Posterior vena cava (tissue), 2 donors: ENCODE measurements at places on chromosomes 5 and 9.
A peak's percentile ranks its signal among the peaks of the same experiment; 100 is the strongest.

DNA sequence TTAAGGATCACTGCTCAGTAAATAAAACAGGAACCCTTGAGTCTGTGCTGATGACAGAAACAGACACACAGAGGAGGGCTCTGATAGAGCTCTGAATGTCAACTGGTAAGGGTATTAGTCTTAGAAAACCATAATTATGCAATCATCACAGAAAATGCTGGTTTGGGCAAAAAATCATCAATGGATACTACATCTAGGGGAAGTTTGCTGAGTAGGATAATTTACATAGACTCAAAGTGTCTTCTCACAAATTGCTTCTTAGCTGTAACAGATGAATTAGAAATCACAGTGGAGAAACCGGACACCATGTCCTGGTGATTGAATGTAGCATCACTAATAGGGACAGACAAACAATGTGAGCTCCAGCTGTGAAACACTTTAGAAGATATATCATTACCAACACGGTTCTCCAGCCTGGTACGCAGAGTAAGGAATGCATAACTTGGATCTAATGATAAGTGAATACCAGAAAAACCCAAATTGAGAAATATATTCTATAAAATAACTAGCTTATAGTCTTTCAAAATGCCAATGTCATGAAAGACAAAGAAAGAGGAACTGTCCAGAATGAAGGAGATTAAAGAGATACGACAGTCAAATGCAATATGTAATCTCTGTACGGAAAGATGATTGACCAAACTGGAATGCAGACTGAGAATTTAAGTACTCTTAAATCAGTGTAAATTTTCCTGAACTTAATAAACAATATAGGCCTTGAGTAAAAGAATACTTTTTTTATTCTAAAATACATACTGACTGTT, 17.3 kb downstream of the CHD1 start:
- no peak for DNase-seq

GRCh38 chr9:125990793-125991220, 243.6 kb downstream of the PBX3 start:
- peak; percentile 62 for DNase-seq

DNA sequence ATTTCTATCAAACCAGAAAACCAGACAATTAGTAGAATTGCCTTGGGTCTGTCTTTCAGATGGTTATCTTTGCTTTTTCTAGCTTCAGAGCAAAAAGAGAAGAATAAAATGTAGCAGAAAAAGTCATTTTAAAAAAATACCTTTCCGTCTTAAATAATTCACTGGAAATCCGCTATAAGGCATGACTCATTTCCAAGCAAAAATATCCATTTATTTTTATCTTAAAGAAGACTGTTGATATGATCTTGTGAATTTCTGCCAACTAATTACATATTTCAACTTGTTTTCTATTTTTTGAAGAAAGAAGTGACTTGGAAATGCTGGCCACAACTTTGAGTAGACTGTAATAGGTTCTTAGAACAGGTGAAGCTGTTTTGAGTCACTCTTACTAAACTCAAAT, 83.7 kb downstream of the VCAN start:
- DNase-seq = no peak

GRCh38 chr5:134510970-134511795, 14.3 kb upstream of the JADE2 start:
- peak; percentile 43 for DNase-seq

GRCh38 chr5:92081958-92082712, 699.0 kb upstream of the ARRDC3 start:
- DNase-seq = no peak

DNA sequence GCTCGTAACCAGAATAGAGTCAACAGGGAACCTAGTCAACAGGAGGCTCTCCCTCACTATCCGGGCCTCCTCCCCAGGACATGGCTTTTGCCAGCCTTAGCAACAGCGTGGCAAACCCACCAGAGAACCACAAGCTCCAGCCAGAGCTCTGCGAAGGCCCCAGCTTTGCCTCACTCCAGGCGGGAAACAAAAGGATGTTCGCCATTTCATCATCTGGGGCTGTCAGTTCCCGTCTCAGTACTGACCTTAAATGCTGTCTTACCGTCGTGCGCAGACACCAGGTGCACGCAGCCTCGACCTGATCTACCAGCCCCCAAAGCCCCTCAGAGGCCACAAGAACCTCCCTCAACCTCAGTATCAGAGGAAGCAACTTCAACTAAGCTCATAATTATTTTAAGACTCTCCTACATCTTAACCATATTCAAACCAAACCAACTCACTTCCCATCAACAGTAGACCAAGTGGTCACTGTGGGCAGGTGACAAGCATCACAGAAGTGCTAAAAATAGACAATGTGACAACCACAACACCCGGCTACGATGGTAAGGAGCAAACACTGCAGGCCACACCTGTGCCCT, 71.4 kb downstream of the SEMA4D start:
- DNase-seq = no peak

- DNase-seq = no peak
Measured at GRCh38 chr5:116861666-116862065, 287.0 kb upstream of the SEMA6A start.

DNA sequence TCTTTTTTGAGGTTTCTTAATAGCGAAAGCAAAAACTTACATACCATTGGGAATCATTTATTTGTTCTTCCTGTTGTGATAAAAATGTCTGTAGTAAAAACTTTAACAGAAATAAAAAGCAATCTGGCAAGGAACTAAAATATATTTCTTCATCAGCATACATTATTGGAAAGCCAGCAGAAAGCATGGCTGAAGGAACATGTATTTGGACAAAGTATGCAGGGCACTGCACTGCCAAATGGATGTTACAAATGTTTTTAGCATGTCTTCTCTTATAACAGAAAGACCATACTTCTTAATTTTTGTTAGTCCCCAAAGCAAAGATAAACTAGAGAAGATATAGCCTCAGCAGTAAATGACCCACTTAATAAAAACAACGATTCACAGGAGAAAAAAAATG, 80.5 kb downstream of the SMIM15 start:
- DNase-seq = no peak

DNA sequence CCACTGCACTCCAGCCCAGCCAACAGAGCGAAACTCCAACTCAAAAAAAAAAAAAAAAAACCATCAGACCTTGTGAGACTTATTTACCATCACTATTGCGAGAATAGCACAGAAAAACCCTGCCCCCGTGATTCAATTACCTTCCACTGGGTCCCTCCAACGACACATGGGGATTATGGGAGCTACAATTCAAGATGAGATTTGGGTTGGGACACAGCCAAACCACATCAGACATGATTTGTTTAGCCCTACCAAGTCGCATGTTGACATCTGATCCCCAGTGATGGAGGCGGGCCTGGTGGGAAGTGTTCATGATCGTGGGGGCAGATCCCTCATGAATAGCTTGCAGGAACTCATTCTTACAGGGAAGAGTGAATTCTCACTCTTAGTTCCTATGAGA, 26.6 kb downstream of the MYO10 start:
- no peak for DNase-seq

GRCh38 chr5:177471610-177472356, 1.7 kb downstream of the DBN1 start:
- no peak for DNase-seq

GRCh38 chr9:94813379-94813778, 86.9 kb downstream of the AOPEP start:
- DNase-seq = no peak

- peak; percentile 45 for DNase-seq
Measured at GRCh38 chr9:93190656-93191353, 6.9 kb downstream of the WNK2 start.

DNA sequence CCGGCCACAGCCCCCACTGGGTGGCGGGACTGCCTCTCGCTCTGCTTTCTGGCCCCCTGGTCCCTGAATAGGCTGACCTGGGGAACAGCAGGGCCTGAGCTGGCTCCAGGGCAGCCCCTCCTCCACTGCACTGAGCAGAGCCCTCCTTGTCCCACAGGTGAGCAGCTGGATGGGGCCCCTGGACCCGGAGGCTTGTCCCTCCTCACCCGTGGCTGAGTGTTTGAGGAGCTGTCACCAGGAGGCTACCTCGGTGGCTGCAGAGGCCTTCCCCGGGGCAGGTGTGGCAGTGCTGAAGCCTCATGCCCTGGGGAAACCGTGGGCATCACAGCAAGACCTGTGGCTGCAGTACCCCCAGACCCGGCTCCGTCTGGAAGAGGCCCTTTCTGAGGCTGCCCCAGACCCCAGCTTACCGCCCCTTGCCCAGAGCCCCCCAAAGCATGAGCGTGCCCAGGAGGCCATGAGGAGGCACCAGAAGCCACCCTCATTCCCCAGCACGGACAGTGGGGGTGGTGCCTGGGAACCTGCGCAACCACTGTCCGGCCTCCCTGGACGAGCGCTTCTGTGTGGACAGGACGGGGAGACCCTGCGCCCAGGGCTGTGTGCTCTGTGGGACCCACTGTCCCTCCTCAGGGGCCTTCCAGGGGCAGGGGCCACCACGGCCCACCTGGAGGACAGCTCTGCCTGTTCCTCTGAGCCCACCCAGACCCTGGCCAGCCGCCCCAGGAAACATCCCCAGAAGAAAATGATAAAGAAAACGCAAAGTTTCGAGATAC, 28.5 kb upstream of the LRRC14B start:
- peak; percentile 62 for DNase-seq

DNA sequence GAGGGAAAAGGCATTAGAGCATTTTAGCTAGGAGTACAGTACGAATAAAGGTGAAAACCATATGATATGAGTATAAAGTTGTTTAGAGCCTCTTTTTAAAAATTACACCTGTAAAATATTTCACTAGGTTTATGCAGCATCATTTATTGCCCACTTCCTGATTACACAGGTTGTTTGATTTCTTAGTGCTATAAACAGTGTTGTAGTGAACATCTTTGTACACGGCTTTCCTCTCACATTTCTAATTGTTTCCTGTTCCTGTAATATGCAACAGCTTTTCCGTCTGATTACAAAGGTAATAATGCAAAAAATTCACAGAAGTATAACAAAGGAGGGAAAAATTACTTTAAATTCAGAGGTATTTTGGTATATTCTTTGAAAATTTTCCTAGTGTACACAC, 13.0 kb downstream of the STOM start:
- no peak for DNase-seq

GRCh38 chr9:4814913-4815312, 22.2 kb downstream of the RCL1 start:
- no peak for DNase-seq

- no peak for DNase-seq
Measured at GRCh38 chr9:112863746-112864145, 26.9 kb downstream of the SLC46A2 start.

DNA sequence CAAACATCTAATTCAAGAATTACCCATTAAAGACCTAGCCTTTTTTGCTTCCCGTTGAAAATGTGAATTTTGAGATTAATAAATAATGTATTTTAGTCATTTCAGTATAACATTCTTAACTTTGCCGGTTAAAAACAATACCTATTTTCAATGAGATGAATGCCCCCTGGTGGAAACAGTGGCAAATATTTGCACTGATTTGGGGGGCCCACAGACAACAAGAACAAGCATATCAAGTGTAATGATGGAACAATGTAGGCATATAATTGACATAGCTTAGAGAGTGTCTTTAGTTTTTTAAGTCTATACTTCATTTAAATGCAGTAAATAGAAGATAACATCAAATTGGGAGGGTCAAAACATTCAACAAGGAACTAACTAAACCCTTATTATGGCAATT, 111.9 kb downstream of the NTRK2 start:
- DNase-seq = no peak

- DNase-seq = peak; percentile 51
Measured at GRCh38 chr5:168305281-168305680, 13.8 kb downstream of the WWC1 start.

- DNase-seq = no peak
Measured at GRCh38 chr9:76266649-76267283, 127.5 kb downstream of the RFK start.

DNA sequence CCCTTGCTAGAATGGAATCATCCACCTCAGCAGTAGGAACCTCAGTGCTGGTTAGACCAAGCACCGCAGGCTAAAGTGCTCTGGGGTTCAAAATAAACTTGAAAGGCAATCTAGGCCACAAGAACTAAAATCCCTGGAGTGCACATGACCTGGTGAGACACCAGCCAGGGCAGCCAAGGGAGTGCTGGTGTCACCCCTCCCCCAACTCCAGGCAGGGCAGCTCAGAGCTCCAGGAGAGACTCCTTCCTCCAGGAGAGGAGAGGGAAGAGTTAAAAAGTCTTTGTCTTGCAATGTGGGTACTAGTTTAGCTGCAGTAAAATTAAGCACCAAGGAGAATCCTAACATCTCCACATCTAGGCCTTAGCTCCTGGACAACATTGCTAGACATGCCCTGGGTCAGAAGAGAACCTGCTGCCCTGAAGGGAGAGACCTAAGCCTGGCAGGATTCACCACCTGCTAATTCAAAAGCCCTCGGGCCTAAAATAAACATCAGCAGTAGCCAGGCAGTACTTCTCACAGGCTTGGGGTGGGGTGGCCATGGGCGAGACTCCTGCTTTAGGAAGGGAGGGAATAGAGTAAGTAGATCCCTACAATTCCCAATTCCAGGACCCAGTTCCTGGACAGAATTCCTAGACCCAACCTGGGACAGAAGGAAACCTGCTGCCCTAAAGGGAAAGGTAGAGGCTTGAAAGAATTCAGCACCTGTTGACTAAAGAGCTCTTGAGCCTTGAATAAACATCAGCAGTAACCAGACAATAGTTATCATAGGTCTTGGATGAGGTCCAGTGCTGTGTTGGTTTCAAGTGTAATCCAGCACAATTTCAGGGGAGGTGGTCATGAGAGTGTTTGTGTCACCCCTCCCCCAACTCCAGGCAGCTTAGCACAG, 25.8 kb downstream of the UGT3A2 start:
- no peak for DNase-seq

DNA sequence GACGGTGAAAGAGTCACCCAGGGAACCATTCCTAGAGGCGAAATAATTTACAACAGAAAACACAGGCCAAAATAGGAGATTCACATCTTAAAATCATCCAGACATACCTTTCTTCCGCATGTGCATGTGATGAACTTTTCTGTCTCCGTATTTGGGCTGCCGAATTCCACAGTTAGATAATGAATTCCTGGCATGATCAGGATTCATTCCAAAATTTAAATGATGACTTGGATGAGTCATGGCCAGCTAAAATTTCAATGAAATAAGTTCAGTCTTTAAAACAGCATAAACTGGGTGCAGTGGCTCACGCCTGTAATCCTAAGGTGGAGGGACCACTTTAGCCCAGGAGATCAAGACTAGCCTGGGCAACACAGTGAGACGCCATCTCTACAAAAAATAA, 82.7 kb downstream of the DROSHA start:
- no peak for DNase-seq

- no peak for DNase-seq
Measured at GRCh38 chr5:36238502-36239295, 3.0 kb downstream of the NADK2 start.

GRCh38 chr5:59169768-59170150, 586.9 kb downstream of the RAB3C start:
- no peak for DNase-seq

- no peak for DNase-seq
Measured at GRCh38 chr9:1440256-1440655, 390.1 kb downstream of the DMRT2 start.

DNA sequence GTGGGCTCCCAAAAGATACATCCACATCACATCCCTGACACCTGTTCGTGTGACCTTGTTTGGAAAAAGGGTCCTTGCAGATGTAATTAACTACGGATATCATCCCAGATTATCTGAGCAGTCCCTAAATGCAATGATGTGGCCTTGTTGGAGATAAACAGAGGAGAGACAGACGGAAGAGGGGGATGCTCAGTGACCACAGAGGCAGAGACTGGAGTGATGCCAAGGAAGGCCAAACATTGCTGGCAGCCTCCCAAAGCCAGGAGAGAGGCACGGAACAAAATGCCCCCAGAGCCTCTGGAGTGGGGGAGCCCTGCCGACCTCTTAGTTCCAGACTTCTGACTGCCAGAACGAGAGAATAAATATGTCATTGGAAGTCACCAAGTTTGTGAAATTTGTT, 15.0 kb upstream of the VAV2 start:
- DNase-seq = peak; percentile 47
